ENCODE measurements at places on chromosomes 16 and 17. TPM values are rescaled to one million over a fixed set of nuclear protein-coding genes. Genes with fewer than 3 reads are reported as not detected.

The GLP2R gene
- total RNA-seq: 0.92 TPM

The PRSS8 gene
- total RNA-seq: 17.6 TPM

The TLCD2 gene
- 4.3 TPM for total RNA-seq

The KCNJ16 gene
- 0.21 TPM for total RNA-seq

The MYH11 gene
- total RNA-seq: 33.7 TPM

The TERF2IP gene
- total RNA-seq: 82.0 TPM

The CASKIN1 gene
- 1.0 TPM for total RNA-seq

The SPNS3 gene
- 1.1 TPM for total RNA-seq

The NPTX1 gene
- 0.31 TPM for total RNA-seq

The ANKS4B gene
- total RNA-seq: not detected

The PEX12 gene
- 4.2 TPM for total RNA-seq

The LGALS9B gene
- 4.7 TPM for total RNA-seq

The IGSF6 gene
- total RNA-seq: 1.3 TPM

The IRX6 gene
- total RNA-seq: 0.10 TPM

The G6PC1 gene
- not detected for total RNA-seq

The TPSB2 gene
- total RNA-seq: 5.8 TPM

The STH gene
- 1.7 TPM for total RNA-seq

The ITGAD gene
- not detected for total RNA-seq

The CD300E gene
- total RNA-seq: not detected

The AP2B1 gene
- 77.1 TPM for total RNA-seq

The MYH8 gene
- total RNA-seq: 4,616 TPM

The TPSG1 gene
- total RNA-seq: not detected

The HS3ST2 gene
- total RNA-seq: not detected

The TBC1D28 gene
- total RNA-seq: not detected

The SP2 gene
- 2.4 TPM for total RNA-seq

The SLC2A4 gene
- 75.2 TPM for total RNA-seq

The KIF22 gene
- total RNA-seq: 43.0 TPM

The CD300H gene
- not detected for total RNA-seq

The SEPTIN1 gene
- not detected for total RNA-seq

The NTN3 gene
- total RNA-seq: 9.1 TPM

The MT1A gene
- total RNA-seq: not detected

The MYL4 gene
- total RNA-seq: 905 TPM
